ENCODE measurements at places on chromosomes 5 and 9. TPM values are rescaled to one million over a fixed set of nuclear protein-coding genes. Genes with fewer than 3 reads are reported as not detected.
A peak's percentile ranks its signal among the peaks of the same experiment; 100 is the strongest.

DNA sequence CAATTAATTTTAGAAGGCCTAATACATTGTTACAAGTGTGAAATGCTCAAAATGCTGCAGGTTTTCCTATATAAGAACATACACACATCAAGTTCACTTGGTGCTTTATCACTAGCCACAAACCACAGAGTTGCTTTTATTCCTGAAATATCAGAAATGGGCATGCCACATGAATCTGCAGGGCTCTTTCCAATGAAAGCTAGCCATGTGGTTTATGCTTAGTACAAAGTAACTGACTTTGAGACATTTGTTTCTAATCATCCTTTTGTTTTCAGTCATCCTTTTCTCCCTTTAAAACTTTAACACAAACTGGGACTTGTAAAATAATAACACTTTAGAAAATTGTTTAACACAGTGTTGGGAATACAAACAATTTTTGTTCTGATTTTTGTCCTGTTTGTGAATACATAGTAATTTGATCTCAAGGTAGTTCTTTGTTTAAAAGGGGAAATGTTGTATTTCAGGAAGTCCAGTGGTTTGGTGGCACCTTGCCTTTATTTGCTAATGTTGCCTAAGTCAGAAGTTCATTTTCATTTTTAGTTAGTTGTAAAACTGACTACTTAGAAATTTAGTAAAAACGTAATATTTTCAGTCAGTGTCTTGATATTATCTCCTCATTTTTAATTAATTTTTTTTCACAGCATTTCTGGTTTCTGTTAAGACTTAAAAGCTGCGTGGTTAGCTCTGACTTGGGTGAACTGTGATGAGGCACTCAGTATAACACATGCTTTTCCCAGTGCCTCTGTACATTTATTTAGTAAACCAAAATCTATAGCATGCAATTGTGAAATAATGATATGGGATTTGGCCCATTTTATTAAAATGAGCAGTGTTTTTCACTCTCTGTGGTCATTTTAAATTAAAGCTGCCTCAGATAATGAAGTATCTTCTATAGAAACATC lies 18.6 kb downstream of the PRDM6 start:
- DNase-seq: no peak

- DNase-seq: no peak
Measured at GRCh38 chr9:4550777-4551484, 60.7 kb downstream of the SLC1A1 start.

DNA sequence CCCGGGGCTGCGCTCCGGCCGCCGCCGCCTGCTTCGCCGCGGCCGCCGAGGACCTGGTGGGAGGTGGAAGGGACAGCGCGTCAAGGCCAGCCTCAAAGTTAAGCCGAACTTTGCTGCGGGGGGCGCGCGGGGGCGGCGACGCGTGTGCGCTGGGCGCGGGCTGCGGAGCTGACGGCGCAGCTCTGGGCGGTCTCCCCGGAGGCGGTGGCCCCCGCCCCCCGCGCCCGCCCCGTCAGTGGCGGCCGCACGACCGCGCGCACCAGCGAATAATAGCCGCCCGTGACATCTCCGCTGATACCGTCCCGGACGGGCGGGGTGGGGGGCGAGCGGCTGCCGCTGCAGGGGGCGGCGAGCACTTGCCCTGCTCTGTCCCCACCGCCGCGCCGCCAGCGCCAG lies 579 bp upstream of the FAM78A start:
- DNase-seq: no peak

GRCh38 chr5:139982157-139982974 lies 60.7 kb downstream of the NRG2 start:
- DNase-seq: no peak

DNA sequence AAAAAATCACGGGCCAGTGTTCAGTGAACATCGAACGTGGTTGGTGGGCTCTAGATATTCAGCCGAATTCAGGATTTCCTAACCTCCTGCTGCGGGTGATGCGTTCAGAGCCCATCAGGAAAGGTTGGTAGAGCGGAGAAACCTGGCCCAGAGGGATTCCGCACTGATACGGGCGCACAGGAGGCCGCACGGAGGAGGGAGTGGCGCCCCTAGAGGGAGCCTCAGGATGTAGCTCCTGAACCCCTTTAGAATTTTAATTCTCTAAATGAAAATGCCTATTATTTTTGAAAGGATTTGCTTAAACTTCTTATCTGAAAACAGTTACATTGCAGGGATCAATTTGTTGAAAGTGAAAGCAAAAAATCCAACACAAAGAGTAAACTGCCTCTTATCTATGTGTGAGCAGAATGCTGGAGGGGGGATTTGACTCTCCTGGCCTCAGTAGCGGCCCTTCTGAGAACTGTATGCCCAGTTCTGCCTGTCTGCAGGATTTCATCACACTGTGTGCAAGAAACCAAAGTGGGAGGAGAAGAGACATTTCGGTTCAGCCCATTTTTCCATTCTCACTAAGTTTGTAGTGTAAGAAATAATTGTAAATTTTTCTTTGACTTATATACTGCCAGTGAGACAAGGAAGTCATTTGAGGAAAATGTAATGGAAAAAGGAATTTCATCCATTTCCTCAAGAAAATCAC lies 75.9 kb downstream of the TENT4A start:
- DNase-seq: no peak

DNA sequence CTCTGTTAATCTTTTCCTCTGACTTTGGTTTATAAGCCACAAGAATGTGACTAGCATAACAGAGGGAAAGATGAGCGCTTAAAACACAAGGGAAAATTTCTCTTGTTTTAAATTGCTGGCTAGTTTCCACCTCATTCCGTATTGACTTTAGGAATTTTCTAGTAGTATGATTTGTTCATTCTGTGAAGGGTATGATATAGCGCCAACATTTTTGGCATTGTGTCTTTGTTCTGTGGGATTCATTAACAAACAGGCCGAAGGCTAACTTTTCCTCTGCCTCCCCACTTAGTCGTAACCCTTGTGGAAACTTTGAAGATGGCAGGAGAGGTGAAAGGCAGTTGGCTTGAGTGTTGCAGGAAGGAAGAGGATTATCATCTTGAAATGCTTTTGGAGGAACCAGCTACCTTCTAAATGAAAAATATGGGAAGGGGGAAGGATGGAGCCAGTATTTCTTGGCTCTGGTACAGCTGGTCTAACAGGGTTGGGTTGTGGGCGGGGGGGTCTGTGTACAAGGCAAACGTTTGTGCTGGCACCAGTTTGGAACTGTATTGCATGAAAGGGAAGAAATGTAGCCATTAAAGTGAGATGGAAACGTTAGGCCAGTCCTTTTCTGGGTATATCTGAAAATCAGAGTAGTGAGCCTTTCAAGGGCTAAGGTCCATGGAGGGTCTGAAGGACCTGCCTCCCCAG lies 21.5 kb upstream of the DMRT2 start:
- DNase-seq: no peak

GRCh38 chr5:8176101-8176693 lies 307.2 kb downstream of the MTRR start:
- no peak for DNase-seq

DNA sequence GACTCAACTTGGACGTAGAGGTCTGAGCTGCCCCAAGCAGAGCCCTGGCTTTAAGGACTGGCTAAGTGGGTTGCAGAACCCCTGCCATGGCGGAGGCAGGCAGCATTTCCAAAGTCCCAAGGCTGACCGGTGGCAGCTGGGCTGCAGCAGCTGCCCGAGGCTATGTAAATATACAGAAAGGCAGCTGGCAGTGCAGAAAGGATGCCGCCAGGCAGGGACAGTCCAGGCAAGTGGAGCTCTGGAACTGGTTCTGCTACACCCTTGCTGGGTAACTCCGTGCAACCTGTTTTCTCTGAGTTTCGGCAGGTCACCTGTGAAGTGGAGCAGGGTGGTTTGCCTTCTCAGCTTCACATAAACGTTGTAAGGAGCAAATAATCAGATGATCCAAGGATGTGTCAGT lies 46.0 kb downstream of the SHB start:
- DNase-seq: peak; percentile 73

DNA sequence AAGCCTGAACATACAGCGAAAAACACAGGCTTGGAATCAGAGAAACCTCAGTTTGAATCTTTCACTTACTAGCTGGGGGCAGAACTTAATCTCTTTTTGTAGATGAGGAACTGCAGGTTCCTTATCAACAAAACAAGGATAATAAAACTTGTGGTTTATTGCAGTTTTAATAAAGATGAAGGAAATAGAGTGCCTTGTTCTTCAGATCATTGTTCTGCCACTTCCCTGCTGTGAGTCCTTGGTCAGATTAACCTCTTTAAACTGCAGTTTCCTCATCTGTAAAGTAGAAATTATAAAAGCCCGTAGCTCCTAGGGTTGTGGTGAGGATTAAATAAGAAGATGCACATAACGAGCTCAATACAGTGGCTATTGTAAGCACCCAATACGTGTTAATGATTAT lies 57.4 kb downstream of the FEM1C start:
- no peak for DNase-seq

GRCh38 chr5:53339962-53340540 lies 140.4 kb upstream of the FST start:
- DNase-seq: no peak

DNA sequence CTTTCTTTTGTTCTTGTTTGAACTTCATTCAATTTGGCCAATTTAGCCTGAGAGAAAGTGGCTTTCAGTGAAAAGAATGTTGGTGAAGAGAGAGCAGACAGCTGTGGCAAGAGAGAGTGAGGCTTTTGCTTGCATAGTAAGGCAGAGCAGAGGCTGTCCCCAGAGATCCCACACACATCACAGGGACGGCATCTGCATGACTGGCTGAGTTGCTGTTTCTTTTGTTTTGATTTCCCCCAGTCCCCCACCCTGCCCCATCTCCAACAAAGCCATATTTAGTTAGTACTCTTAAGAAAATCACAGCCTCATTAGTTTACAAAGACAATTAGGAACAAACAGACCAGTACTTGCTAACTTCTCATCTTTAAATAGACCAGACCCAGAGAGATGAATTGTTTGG lies 363.9 kb upstream of the SEMA6A start:
- no peak for DNase-seq

DNA sequence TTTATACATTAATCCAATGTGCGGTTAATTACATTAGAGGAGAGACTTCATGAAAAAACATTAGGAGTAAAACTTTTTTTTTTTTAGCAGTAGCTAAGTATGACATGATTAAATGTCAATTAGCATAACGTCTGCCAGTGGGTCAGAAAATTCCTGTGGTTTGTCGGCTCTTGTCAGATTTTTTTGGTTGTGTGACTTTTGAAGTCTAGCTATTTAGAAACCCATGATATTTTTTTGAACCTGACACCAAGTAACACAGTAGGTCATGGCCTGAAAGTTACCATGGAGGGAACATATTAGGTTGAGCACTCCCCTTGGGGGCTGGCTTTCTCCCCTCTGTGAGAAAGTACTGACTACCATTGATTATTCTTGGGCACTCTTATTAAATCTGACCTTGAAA lies 84.8 kb upstream of the ALDH1A1 start:
- DNase-seq: no peak

GRCh38 chr5:174348311-174348981 lies 302.9 kb downstream of the NSG2 start:
- DNase-seq: no peak

DNA sequence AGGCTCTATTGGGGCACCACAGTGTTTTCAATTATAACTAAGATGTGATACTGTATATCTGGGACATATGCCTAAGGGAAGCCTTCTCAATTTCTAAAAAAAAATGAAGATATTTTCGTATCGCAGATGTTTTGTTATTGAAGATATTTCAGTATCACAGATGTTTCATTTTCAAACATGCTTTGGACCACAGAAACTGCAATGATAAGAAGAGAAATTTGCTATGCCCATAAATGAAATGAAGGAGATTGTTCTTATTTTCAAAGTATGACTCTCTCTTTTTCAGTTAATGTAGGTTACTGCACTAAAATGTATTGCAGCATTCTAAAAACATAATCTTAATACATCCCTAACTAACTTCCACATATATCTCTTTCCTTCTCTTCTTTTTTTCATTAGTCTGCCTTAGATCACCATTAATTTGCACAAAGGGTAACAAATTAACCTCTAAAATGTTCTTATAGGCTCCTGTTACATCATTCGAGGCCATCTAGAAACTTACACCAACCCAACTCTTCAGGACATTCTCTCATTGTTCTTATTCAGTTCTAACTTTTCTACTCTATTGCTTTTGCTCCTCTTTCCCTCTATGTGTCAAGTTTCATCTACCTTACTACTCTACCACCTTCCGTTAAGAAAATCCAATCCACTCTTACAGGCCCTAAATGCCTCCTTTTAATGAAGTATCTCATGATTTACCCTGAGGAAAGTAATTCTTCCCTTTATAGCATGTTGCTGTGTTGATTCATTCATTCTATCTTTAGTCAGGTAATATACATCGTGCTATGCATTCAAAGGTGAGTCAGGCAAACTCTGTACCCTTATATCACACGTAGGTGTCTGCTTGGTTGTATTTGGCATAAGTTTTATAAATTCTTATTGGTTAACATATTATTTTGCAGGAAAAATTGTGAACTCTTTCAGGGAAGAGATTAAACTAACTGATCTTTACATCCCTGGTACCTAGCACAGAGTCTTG lies 70.5 kb downstream of the ST8SIA4 start:
- DNase-seq: no peak

GRCh38 chr5:77952636-77953212 lies 176.6 kb upstream of the TBCA start:
- no peak for DNase-seq

DNA sequence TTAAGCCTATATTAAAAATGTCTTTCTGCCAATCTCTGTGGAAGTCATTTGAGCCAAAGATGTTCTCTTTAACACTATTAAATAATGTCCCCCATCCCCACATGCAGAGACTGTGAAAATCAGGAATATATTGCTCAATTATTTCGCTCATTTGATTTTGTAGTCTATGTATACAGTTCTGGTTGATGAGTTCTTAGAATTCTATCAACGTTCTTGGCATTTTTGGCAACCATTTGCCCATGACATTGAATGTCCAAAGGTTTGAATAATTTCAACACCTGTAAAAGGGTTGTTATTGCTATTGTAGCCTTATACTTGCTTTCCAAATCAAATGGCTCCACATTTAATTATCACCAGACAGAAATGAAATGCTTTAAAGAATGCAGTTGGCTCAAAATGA lies 536.1 kb downstream of the CAAP1 start:
- DNase-seq: no peak

GRCh38 chr5:15577132-15577531 lies 77.2 kb downstream of the FBXL7 start:
- no peak for DNase-seq

DNA sequence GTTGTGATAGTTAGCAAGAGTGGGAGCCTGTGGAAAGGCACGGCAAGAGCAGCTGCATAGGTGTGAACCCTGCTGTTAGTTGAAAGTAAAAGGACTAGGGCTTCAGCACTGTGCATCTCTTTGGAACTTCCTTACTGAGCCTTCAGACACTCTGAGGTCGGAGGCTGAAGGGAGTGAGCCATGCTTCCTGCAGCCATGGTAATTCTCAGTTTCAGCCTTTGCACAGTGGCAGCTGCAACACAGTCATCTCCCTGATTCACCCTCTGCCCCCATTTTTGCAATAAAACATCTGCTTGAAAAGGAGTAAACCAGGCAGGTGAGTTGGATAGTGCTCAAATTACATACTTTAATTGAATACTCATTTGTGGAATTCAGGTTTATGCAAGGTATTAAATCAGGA lies 6.5 kb upstream of the TLE4 start:
- no peak for DNase-seq

- DNase-seq: no peak
Measured at GRCh38 chr9:130906735-130907416, 10.3 kb upstream of the QRFP start.

Gene PCDHA9
- 0.20 TPM for total RNA-seq

Gene MAST4
- 52.6 TPM for total RNA-seq

Gene CATSPER3
- total RNA-seq: 0.87 TPM

Gene TMEM250
- 30.7 TPM for total RNA-seq

Gene LVRN
- 0.20 TPM for total RNA-seq

Gene ADAMTS6
- 2.3 TPM for total RNA-seq

Data from upper lobe of right lung (tissue), 1 donor.